ENCODE measurements at places on chromosomes 5 and 9.

DNA sequence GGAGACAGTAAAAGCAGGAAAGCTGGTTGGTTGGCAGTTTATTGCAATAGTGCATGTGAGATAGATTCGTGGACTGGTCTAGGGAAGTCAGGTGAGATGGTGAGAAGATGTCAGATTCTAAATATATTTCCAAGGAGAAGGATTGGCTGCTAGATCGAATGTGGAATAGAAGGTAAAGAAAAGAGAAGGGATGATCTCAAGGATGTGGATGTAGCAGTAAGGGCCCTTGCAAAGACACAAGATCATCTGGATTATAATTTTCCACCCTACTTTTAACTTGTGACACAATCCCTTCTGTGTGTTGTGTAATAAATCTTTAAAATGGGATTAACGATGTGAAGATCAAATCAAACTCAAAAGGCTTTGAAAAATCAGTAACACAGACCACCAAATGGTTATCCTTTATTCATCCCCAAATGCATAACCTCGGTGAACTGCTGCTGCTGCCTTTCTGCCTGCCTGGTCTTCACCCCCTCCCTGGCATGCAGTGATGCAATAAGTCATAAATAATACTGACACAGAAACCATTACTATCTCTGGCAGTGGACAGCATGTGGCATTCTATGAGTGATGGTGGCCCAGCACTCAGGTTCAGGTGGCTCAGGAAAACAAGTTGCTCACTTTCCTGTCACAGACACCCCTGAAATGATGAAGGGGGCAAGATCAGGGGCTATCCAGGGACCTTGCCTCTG lies 178.4 kb downstream of the FAM114A2 start:
- DNase-seq: no peak

- no peak for DNase-seq
Measured at GRCh38 chr5:134114886-134115805, 665 bp downstream of the TCF7 start.

GRCh38 chr9:14434971-14435718 lies 121.2 kb upstream of the NFIB start:
- DNase-seq: no peak

GRCh38 chr9:120396931-120397330 lies 183.0 kb downstream of the CDK5RAP2 start:
- no peak for DNase-seq

DNA sequence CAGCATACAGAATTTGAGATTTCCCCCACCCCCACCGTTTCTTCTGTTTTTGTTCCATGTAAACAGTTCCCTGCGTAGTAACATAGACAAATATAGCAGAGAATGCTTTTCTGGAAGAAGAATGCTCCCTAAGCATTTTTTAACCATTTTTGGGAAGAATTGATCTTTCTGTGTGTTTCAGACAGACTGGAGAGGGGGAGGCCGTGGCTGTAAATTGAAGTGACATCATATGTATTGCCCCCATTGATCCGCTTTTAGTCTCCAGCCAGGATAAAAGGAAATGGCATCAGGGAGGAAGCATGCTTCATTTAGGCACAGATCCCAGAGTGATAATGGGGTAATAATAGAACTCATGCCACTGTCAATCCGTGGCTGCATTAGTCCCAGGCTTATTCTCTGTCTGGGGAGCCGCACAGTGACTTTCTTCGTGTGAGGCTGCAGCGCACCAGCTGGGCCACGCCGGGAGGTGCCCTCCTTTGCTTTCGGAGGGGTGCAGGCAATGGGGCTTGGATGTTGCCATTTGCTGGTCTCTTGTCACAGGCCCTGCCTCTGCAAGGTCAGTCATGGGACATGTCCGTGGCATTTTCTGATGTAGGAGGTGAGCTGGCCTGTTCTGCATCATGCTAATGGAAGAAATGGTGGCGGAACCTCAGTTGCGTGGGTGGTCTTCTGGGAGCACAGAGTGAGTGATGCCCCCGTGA lies 261.5 kb downstream of the FANCC start:
- no peak for DNase-seq

DNA sequence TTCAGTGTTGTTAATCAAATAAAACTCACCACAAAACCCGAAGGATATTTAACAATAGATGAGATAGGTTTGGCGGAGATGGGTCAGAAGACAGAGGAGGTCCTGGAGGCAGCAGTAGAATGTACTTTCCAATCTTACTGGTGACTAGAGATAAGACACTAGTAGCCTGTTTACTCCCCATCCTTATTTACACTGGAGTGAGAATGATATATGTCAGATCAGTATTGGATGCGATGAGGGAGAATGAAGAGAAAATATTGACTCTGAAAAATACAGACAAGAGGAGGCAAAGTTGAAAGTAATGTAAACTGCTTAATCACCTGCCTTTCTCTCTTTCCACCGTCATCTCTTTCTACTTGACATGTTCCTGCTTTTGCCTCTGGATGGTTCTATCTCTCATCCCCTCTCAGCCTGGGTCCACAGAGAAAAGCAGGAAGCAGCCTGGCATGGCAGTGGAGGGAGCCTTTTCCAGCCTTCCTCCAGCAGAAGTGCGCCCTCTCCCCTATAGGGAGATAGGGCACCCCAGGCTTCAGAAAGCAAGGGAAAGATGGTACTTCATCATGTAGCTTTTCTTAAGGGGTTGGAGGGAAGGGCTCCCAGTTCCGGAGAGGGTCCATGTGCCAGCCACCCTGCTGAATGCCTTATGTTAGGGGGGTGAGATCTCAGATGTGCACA lies 11.1 kb downstream of the PALM2AKAP2 start:
- no peak for DNase-seq

GRCh38 chr9:69554945-69555344 lies 117.2 kb downstream of the APBA1 start:
- DNase-seq: no peak

DNA sequence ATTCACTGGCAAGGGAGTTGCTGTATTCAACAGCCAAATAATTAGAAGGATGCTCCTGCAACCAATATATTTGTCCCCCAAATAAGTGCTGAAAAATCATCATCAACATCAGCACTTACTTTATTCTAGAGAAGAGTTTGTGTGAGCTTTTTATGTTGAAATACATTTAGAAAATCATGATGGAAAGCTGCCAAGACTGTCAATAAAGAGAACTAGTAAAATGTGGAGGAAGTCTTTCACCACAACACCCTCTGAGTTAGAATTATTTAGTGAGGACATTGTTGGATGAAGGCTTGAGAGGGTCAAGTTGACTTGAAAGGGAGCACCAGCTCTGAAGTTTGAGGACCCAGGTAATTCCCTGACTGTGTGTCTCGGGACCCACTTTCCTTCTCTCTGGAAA lies 100.2 kb upstream of the TBCA start:
- no peak for DNase-seq

DNA sequence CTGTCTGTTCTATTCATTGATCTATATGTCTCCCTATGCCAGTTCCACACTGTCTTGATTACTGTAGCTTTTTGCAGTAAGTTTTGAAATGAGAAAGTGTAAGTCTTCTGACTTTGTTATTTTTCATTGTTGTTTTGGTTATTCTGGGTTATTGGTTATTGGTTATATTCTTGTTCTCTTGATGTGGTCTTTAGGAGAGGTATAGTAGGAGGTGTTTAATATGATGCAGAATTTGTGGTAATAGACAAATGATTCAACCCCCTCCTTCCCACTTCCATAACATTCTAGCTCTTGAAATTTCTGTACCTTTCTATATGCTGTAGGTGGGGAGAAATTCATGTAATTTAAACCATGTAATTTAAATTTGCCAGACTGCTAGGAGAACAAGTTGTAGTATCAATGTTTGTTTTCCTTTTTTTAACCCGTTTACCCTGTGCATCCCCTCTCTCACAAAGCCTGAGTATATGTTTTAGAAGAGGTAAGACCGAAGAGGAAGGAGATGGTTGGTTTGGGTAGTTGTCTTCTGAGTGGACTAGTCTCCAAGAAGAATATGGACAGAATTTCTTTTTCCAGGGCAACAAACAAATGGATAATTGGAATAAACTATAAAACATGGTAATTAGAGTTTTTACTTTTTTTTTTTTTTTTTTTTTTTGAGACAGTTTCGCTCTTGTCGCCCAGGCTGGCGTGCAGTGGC lies 19.2 kb downstream of the ANKHD1 start:
- no peak for DNase-seq

All from omental fat pad (tissue), 4 donors.